Activated CD4-positive, alpha-beta T cell treated with anti-CD3 and anti-CD28 coated beads, Interleukin-2, Interleukin-6, amounts not matched to agents 100 ng/mL and 50 ng/mL, durations not matched to agents 16 hours and 8 hours (primary cell): ENCODE measurements at places on chromosomes 16 and 17.

GRCh38 chr16:67897231-67897630 lies 4.2 kb downstream of the PSKH1 start:
- no peak for DNase-seq

- peak; percentile 71 for DNase-seq
These were observed 14.1 kb downstream of the CCL4 start for GRCh38 chr17:36117505-36118382.

- DNase-seq, result no peak
These were observed 14.9 kb downstream of the SOX9 start for GRCh38 chr17:72135546-72136325.

- DNase-seq, result peak; percentile 39
These were observed 1.9 kb upstream of the WWOX start for GRCh38 chr16:78097548-78097947.

- DNase-seq, result no peak
These were observed 1.1 kb upstream of the STAT5B start for GRCh38 chr17:42277342-42277712.

GRCh38 chr16:27326738-27327585 lies 13.2 kb downstream of the IL4R start:
- peak; percentile 73 for DNase-seq

- no peak for DNase-seq
These were observed 50.4 kb downstream of the USP22 start for GRCh38 chr17:20992416-20992815.

DNA sequence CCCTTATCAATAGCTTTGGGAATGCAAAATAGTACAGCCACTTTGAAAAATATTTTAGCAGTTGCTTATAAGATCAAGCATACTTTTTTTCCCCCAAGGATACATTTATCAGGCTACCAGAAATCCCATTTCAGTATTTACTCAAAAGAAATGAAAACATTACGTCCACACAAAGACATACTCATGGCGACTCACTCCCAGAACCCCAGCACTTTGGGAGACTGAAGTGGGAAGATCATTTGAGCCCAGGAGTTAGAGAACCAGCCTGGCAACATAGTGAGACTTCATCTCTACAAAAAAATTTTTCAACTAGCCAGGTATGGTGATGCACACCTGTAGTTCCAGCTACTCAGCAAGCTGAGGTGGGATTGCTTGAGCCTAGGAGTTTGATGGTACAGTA lies 5.9 kb downstream of the SKA2 start:
- DNase-seq, result no peak
